ENCODE measurements at places on chromosomes 6 and 20. TPM values are rescaled to one million over a fixed set of nuclear protein-coding genes. Genes with fewer than 3 reads are reported as not detected.

GRCh38 chr6:81751388-81752083, 945 bp downstream of the TENT5A start:
- DNase-seq = peak; percentile 79

- no peak for DNase-seq
Measured at GRCh38 chr6:24719125-24719971, at the start of gene C6orf62. C6orf62 (minus strand) TSS chr6:24719154; CDS start chr6:24718668, 486 bp downstream.

GRCh38 chr6:22880686-22881433, 311.5 kb downstream of the HDGFL1 start:
- no peak for DNase-seq

DNA sequence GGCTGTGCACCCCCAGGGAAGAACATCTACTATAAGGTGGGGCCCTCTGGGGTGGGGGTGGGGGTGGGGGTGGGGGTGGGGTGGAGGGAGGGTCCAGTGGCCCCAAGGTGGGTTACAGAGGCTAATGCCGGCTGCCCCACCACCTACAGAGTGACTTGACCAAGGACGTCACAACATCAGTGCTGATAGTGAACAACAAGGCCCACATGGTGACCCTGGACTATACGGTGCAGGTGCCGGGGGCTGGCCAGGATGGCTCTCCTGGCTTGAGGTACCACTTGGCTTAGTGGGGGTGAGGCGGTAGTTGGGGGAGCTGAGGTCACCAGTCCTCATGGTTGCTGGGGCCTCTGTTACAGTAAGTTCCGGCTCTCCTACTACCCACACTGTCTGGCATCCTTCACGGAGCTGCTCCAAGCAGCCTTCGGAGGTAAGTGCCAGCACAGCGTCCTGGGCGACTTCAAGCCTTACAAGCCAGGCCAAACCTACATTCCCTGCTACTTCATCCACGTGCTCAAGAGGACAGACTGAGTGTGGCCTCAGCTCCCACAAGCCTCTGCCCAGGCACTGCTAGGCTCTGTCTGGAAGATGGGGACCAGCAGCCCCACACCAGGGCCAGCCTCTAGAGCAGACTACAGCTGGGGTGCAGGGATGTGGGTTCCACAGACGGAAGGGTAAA, 2.8 kb downstream of the GNMT start:
- DNase-seq = no peak

DNA sequence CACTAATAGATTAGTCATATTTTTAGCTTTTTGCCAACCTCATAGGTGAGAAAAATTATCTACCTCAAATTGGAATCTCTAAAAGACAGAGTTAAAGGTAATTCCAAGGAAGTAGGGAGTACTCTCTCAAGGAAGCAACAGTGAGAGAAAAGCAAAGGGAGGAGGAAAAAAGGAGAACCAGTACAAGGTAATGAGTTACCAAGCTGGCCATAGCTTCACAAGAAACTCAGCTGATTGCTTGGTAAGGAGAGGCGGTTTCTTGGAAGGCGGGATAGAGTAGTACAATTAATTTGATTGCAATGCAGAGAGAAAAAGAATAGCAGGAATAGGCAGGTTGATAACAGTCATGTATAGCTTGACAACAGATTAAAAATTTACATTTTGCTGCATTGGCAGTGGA, 137.6 kb downstream of the PHF3 start:
- no peak for DNase-seq

GRCh38 chr20:58889334-58889760, 36.8 kb downstream of the GNAS start:
- no peak for DNase-seq

GRCh38 chr6:159788753-159789376, 537 bp downstream of the TCP1 start:
- DNase-seq = peak; percentile 70

DNA sequence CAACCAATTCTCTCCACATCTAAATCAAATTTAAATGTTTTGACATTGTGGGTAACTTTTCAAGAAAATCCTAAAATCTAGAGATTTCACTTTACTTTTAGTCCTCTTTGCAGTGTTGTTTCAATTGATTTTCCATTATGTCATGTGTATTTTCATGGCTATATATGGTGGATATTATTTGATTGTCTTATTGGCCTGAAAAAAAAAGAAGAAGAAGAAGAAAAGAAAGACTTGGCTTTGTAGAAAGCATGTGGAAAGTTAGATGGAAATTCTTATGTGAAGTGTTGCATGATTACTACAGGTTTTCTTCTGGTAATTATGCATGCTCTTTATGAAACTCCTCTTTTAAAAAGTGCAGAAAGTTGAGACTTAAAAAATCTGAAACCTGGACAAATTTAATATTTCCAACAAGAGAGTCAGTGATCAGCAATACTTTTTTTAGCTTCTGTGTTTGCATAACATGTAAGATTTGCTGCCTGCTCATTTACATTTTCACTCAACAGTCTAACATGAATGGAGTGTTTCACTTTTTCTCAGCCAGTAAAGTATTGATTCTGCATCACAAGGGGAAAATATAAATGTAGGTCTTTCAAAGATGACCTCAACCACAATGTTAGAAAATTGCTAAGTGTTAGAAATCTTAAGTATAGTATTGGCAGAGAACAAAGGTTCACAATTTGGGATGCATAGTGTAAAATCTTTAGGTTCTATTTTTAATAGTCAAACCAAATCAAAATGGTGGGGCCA, 438.7 kb downstream of the BCKDHB start:
- no peak for DNase-seq

DNA sequence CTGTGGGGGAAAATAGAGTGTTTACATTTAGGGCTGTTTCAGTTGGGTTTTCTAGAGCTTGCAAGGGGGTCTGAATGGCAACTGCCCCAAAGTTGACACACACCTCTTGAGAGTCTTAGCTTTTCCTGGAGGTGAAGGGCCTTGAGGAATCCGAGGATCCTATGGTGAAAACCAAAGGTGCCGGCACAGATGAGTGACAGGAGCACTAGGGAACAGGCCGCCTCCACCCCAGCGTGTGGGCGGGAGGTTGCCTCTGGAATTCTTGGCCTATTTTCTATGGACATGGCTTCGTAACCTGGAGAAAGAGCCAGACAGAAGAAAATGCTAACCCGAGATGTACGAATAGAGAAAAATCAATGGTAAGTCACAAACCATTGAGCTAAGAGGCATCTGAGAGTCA, 283.2 kb upstream of the FOXQ1 start:
- no peak for DNase-seq

DNA sequence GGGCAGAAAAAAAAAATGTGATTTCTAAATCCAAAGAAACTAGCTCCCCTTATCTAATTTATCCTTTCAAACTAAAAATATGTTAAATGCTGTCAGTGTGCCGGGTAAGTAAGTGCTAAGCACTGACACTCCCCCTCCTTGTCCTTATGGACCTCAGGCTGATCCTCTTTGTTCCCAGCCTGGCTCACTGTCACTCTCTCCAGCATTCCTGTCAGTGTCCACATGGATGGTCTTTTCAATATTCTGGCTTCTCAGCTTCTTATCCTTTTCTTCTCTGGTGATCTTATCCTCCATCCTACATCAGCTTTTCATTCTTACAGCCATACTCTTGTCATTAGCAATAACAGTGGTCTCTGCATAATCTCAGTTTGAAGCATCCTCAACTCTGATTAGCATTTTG, 55.0 kb downstream of the BCKDHB start:
- DNase-seq = no peak

DNA sequence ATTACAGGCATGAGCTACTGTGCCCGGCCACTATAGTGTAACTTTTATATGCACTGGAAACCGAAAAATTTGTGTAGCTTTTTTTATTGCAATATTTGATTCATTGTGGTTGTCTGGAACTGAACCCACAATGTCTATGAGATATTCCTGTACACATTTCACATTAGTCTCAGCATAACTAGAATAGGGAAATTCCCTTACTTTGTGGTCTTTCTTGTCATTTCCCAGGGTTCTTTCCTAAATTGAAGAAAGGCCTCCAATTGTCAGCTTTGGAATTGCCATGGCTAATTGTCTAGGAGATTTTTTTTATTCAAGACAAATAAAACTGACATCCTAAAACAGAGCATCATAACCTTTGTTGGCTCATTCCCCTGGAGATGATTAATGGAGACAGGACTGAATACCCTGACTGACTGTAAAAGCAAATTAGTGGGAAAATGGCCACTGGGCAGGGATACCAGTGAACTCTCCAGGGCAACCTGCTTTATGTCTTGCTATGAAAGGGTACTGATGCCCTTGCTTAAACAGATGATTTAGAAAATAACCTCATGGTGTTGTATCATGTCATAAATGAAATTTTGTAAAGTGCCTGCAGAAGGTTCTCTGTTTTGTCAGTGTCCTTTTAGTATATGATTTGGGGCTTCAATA, 576.9 kb downstream of the RFPL4B start:
- no peak for DNase-seq

- DNase-seq = peak; percentile 73
Measured at GRCh38 chr6:6661684-6662083, 73.2 kb downstream of the LY86 start.

DNA sequence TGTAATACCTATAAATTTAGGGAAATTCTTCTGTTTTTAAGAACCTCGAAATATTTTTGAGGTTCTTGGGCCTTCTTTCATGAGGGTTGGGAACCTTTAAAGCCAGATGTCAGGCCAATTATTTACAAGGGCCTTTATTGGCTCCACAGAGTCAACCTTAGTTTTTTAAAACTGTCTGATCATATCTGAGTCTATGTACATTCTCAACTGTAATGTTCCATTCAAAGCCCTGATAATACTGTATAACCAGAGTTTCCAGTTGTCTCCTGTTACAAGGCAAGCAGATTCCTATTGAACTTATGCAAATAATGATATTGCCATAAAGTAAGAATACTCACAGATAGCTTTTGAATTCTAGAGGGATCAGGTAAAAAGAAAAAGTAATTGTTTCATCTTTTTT, 545.5 kb downstream of the EPM2A start:
- no peak for DNase-seq

- no peak for DNase-seq
Measured at GRCh38 chr6:142857796-142858555, 87.0 kb downstream of the HIVEP2 start.

- no peak for DNase-seq
Measured at GRCh38 chr20:62516338-62516737, 40.5 kb upstream of the GATA5 start.

DNA sequence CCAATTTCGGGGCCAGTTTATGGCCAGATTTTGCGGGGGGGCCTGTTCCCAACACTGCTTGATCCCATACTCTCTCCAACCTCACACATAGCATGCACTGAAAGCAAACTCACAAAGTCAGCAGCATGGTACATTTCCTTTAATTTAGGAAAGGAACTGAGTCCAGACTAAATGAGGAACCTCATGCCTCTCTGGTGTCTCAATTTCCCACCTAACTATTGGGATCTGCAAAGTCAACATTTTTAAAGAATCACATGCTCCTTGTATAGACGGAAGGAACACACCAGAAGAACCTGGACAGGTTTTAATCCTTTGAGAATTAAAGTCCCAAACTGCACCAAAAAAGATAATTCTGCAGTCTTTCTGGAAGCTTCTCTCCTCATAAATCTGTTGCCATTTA, 33.3 kb downstream of the FAM50B start:
- DNase-seq = no peak

GRCh38 chr6:90253631-90254030, 43.0 kb downstream of the BACH2 start:
- DNase-seq = no peak

DNA sequence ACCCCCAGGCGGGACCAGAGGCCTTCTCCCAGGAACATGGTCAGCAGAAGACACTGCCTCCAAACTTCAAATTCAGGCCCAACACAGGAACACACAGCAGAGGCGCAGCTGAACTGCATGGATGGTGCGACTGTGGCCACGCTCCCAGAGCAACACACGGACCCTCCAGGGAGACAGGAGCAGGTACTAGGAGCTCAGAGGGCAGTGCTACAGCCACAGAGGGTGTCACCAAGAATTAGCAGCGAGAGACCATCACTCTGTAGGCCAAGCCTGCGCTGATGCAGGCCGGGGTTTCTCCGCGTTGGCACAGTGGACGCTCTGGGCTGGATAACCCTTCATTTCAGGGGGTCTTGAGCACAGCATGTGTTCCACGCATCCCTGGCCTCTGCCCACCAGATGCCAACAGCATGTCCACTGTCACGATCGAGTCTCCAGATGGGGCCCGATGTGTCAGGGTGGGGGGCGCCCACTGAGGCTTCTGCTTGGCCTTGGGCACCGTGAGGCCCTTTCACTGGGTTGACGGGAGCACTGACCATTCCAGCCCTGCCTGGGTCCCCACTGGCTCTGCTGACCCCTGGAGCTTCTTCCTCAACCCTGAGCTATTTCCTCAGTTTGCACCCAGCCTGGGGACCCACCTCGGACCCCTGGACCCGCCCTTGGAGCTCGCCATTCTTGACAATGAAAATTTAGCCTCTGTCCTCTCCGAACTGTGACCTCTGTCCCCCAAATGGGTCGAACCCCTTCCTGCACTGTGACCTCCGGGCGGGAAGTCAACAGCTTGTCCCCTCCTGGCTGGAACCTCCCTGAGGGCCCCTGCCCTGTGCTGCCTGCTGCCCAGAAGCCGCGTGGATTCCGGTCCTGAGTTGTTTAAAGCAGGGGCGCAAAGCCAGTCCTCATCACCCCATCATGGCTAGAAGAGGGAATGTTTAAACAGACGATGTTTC, 239.4 kb downstream of the DLL1 start:
- peak; percentile 51 for DNase-seq

GRCh38 chr6:139841794-139842215, 467.4 kb upstream of the CITED2 start:
- no peak for DNase-seq

GRCh38 chr6:106546691-106547414, 82.4 kb downstream of the RTN4IP1 start:
- no peak for DNase-seq

GRCh38 chr20:11624704-11625103, 293.0 kb upstream of the BTBD3 start:
- no peak for DNase-seq

GRCh38 chr20:50197463-50198179, 7.0 kb downstream of the CEBPB start:
- no peak for DNase-seq

DNA sequence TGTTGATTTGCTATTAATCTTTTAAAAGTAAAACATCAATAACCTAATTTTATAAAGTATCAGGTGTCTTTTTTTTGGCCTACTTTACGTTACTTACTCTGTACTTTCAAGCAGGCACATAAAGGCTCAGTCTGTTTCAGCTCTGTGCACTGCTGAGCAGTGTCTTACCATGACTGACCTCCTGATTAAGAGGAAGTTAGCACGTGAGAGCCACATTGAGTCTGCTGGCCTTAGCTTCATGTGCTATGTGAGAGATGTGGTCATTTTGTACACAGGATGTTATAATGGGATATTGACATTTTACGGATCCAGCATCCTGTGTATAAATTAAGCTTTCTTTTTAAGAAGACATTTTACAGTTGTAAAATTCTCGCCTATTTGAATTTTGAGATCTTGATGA, 31.9 kb downstream of the ARID1B start:
- no peak for DNase-seq

- DNase-seq = no peak
Measured at GRCh38 chr20:50276119-50277063, 85.8 kb downstream of the CEBPB start.

- DNase-seq = no peak
Measured at GRCh38 chr20:41365777-41366545, 657 bp downstream of the EMILIN3 start.

GRCh38 chr6:25842526-25842925, 10.7 kb upstream of the SLC17A1 start:
- no peak for DNase-seq

The RAD21L1 gene
- total RNA-seq = not detected

The TP53TG5 gene
- not detected for total RNA-seq

The HLA-DMB gene
- 46.9 TPM for total RNA-seq

The SLC2A10 gene
- 14.7 TPM for total RNA-seq

The NTSR1 gene
- total RNA-seq = 0.09 TPM

The PLCG1 gene
- 148 TPM for total RNA-seq

The PDYN gene
- total RNA-seq = not detected

The ELOVL4 gene
- 1.2 TPM for total RNA-seq

The ERVFRD-1 gene
- 0.22 TPM for total RNA-seq

The DSP gene
- total RNA-seq = 7.2 TPM

The KCNQ5 gene
- total RNA-seq = 0.49 TPM

The IL17F gene
- not detected for total RNA-seq
